ENCODE measurements at places on chromosomes 7 and 10.

- no peak for DNase-seq
Measured at GRCh38 chr10:80452069-80452468, 2.0 kb upstream of the TSPAN14 start.

DNA sequence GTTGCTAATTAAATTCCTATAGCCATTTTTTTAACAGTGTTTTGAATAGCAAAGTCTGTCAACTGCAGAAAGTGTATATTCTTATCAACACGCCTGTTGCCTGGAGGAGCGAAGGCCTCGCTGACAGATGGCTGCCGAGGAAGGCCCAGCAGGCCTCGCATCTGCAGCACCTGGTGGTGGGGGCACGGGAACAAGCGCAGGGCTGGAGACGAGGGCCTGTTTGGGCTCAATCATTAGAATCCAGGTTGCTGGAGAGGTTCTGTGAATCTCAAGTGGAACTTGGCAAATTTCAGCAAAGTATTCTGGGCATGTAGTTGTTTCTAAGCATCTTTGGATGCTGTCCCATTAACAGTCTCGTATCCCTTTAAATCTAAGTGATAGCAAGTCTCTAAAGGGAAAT, 66.1 kb upstream of the FAM204A start:
- no peak for DNase-seq

GRCh38 chr10:33571616-33572015, 237.1 kb upstream of the NRP1 start:
- DNase-seq = no peak

GRCh38 chr7:153616711-153617325, 435.4 kb upstream of the DPP6 start:
- no peak for DNase-seq

DNA sequence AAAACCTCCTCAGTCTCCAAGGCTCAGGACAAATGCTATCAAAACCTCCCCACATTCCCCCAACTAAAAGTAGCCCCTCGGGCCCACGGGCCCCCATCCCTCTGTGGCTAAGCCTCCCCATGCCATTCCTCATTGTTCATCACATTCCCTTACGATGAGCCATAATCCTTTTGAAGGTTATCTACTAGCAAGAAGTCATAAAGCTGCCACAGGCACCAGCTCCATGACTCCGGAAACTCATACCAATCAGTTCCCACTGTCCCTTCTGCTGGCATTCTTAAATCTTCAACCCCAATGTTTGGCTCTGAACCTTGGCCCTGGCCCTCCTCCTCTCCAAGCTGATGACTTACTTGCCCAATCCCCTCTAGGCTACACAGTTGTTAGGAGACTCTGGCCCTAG, 19.4 kb upstream of the TM9SF3 start:
- no peak for DNase-seq

GRCh38 chr10:32379318-32379949, 32.5 kb upstream of the EPC1 start:
- DNase-seq = no peak

- no peak for DNase-seq
Measured at GRCh38 chr7:85065306-85065705, 121.5 kb downstream of the SEMA3D start.

GRCh38 chr10:132011024-132011423, 29.3 kb upstream of the BNIP3 start:
- no peak for DNase-seq

DNA sequence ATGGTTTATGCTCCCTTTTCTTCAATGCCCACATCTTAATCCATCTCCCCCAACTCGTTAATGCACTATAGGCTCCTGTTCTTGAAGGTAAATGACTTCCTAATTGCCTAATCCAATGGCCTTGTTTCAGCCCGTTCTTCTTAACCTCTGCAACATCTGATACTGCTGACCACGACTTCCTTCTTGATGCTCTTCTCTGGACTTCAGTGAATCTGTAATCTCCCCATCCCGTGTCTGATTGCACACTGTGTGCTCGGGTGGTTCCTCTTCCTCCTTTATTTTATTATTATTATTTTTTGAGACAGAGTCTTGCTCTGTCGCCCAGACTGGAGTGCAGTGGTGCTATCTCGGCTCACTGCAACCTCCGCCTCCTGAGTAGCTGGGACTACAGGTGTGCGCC, 58.9 kb downstream of the HIPK2 start:
- DNase-seq = no peak

DNA sequence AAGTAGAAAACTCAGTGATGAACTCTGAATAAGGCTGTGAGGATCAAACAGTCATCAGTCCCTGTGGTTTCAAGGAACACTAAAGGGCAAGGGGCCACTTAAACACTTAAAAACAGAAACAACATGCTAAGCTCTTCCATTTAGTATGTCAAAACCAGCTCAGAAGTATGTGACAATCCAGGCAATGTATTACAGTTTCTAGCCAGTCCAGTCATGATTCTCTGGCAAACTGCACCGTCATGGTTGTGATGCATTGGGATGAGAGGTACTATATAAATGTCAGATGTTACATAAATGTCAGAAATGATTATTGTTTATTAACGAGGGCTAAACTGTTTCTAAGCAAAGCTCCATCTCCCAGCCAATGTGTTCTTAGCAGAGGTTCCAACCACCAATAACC, 4.7 kb upstream of the CREB5 start:
- DNase-seq = no peak

GRCh38 chr10:124509880-124510632, 48.4 kb downstream of the LHPP start:
- DNase-seq = no peak

- DNase-seq = no peak
Measured at GRCh38 chr10:110864662-110865140, 7.0 kb upstream of the PDCD4 start.

GRCh38 chr7:110918949-110919548, 171.9 kb upstream of the LRRN3 start:
- no peak for DNase-seq

GRCh38 chr10:112634096-112634830, 187.2 kb downstream of the VTI1A start:
- no peak for DNase-seq

GRCh38 chr7:139328375-139328774, 12.8 kb upstream of the FMC1 start:
- DNase-seq = no peak

DNA sequence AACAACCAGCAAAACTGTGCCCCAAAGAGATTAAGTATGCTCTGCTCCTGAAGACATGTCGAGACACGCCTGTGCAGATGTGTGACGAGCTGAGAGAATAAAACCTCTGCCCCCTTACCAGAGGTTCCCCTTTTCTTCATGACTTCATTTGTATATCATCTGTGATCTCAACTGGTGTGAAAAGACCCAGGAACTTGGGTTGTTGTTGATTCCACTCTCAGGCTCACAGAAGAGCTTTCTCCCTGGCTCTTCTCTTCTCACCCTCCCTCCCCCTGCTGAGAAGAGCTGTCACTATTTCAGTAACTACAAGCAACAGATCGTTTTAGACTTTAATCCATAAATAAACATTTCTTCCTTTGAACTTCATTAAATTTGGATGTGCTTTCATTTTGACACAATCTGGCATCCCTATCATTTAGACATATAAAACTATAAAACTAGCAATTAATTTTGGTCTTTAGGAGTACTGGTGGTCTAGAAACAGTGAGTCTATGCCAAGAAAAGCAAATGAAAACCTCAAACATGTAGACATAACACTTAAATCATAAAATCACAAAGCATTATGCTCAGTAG, 179.3 kb upstream of the FZD8 start:
- no peak for DNase-seq

- DNase-seq = no peak
Measured at GRCh38 chr10:43644252-43644651, 4.4 kb downstream of the ZNF32 start.

GRCh38 chr7:36214608-36215456, 61.8 kb downstream of the EEPD1 start:
- no peak for DNase-seq

GRCh38 chr7:12635830-12636229, 51.6 kb upstream of the ARL4A start:
- no peak for DNase-seq

DNA sequence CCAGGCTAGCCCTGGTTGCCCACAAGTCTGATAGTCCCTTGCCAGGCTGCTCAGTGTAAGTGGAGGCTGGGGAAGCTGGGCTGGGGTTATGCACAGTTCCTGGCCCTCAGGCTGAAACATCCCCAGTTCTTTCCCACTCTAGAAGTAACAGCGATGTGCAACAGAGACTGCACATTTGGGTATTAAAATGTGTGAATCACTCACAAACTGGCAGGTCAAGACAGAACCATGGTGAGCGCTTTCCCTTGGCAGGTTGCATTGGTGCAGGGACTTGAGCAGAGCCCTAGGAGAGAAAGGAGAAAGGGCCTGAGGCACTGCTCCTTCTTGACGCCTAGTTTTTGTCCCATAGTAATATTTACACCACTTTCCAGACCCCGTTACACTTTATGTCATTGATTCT, 56.1 kb upstream of the SLC35B4 start:
- DNase-seq = no peak

DNA sequence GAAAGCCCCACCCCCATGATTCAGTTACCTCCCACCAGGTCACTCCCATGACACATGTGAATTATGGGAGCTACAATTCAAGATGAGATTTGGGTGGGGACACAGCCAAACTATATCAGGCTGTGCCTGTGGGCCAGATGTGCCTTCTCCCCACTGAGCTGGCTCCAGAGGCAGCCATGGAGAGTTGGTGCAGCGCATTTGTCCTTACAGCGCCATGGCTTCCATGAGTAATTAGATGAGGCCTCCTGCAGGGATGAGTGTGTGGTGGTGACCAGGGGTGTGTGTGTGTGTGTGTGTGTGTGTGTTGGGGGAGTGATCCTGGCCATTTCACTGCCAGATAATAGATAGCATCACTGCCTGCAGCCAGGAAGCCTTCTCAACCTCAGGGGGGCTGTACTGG, 94.6 kb downstream of the FANK1 start:
- no peak for DNase-seq

DNA sequence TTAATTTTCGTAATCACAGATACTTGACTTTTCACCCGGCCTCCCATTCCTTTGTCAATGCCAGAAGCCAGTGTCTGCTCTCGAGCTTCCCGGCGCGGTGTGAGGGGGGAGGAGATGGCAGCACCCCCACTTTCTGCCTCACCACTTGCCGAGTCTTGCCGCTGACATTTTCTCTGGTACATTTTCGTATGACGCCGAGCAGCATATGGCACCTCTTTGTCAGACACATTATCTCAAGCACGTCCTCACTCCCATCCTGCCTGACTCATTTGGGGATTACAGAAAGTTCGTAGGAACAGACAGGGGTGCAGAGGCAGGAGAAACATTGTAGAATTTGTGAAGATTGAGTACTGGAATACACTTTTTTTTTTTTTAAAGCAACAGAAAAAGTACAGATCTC, 60.8 kb upstream of the SORCS3 start:
- DNase-seq = no peak

- no peak for DNase-seq
Measured at GRCh38 chr7:117731455-117731854, 141.8 kb downstream of the CTTNBP2 start.

- DNase-seq = no peak
Measured at GRCh38 chr7:108613147-108613948, 43.7 kb downstream of the DNAJB9 start.

DNA sequence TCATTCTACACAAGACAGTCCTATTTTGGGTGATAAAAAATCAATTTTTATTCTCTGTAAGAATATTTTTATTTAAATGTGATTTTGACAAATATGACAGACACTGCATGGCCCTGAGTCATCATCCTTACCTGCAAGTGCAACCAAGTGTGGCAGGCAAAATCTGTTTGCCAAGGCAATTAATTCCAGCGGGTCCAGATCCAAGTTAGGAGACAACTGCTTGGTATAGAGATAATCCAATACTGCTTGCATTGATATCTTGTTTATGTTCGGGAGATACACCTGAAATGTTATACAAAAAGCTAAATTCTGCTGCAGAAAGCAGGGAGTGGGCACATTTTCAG, 66.2 kb downstream of the RHOBTB1 start:
- DNase-seq = no peak

- DNase-seq = no peak
Measured at GRCh38 chr7:41169317-41169716, 533.6 kb downstream of the INHBA start.

GRCh38 chr10:79334573-79334972, 12.7 kb upstream of the PPIF start:
- no peak for DNase-seq

DNA sequence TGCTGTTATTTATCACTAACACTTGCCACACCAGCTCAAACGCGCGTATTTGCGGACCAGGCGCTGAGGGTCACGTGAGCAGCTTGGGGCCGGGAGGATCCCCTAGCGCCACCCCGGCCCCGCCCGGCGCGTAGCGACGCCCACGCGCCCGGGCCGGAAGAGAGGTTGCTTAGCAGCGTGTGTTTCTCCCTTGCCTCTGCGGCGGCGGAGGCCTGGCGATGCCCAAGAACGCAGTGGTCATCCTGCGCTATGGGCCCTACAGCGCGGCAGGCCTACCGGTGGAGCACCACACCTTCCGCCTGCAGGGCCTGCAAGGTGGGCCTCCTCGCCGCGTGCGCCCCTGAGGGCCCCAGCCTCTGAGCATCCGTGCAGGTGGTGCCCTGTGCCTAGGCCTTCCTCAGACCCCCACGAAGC, at the start of gene C10orf53:
C10orf53 (plus strand) TSS at position 172 of the 414 bp plus-strand sequence; CDS start at position 219, 47 bp downstream.
- DNase-seq = no peak

GRCh38 chr7:115356999-115357702, 435.3 kb downstream of the MDFIC start:
- no peak for DNase-seq

DNA sequence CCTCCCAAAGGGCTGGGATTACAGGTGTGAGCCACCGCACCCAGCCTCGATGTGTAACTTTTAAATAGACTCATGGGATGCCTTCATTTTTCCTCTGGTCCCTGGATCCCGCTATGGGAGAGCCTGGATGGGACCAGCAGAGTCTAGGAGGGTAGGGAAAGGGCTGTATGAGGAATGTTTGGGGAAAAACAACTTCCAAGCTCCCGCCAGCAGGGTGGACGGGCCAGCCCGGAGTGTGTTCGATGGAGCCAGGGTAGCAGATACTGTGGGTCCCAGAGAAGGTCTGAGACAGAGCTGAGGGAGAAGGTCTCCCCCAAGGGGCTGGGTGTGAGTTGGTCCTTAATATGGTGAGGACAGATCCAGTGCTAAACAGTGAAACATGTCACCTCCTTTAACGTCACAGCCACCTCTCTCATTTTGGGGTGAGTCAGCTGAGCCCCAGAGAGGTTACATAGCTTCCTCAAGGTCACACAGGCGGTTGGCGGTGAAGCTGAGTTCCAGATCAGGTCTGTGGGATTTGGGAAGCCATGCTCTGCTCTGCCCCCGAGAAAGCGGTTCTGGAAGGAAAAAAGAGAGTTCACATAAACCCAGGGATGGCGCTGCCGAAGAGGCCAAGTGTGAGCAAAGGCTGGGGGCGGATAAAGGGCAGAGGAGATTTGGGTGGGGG, 66.4 kb downstream of the MYL10 start:
- DNase-seq = no peak

- DNase-seq = no peak
Measured at GRCh38 chr7:36013246-36014014, 139.6 kb upstream of the EEPD1 start.

Data from NK-92 treated with Interleukin-12 subunit alpha and Interleukin-12 subunit beta, amount 100 ng/mL, for 24 hours (cell line).